HEK293T (cell line): ENCODE measurements at places on chromosomes 6 and 20.

DNA sequence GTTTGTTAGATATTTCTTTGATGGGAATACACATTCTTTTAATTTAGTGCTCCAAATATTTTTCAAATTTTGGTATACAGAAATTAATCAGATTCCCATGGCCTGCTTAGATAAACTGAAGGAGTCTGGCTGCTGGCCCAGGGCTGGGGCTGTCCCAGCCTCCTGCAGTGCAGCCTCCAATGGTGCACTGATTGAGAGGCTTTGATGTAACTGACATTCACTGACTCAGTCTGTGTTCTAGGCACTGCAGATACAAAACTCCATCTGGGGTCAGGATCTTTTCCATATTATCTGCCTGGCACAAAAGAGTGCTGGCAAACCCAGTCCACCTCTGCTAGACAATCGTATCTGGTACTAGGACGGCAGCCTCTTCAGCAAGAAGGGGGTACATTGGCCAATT lies 64.8 kb downstream of the GRIK2 start:
- no peak for DNase-seq

- DNase-seq: no peak
Measured at GRCh38 chr6:126337323-126337722, 2.6 kb upstream of the CENPW start.

DNA sequence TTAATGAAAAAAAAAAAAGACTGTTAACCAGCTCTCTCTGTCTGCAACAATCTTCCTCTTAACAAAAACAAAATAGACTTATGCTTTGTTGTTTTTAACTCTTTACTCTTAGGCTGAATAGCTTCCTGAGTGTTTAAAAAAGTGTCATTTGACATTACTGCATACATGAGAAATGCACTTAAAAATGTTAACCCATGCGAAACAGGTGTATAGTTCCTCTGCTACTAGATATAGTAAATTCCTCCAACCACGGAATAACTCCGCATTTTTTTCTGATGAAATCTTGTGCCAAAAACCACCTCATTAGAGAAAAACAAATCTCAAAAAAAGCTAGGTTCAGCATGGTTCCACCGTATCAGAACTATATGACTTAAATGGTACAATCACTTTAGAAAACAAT lies 426.0 kb downstream of the ADGRB3 start:
- DNase-seq: no peak

- DNase-seq: no peak
Measured at GRCh38 chr6:154041001-154041400, 2.0 kb downstream of the OPRM1 start.

- DNase-seq: no peak
Measured at GRCh38 chr20:4711511-4711910, 10.2 kb upstream of the PRND start.
